ENCODE measurements at places on chromosomes 7 and 10.

DNA sequence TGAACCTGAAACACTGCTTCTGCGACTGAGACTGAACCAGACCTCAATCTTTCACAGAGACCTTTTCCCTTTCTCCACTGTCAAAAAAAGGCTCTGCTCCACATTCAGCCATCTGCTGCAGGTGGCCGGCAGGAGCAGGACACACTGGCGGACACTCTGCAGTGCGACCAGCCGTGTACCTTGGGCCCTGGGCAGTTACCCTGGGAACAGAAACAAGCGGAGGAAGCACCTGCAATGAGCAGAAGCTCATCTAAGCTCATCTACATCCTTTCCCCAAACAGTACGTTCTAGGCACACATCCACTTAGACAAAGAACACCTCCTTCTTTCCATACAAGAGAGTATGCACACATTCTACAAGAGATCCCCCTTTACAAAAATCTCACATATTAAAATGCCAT is 22.8 kb downstream of the VOPP1 start:
- no peak for DNase-seq

GRCh38 chr10:78504181-78504580 is 470.5 kb downstream of the RPS24 start:
- DNase-seq = no peak

DNA sequence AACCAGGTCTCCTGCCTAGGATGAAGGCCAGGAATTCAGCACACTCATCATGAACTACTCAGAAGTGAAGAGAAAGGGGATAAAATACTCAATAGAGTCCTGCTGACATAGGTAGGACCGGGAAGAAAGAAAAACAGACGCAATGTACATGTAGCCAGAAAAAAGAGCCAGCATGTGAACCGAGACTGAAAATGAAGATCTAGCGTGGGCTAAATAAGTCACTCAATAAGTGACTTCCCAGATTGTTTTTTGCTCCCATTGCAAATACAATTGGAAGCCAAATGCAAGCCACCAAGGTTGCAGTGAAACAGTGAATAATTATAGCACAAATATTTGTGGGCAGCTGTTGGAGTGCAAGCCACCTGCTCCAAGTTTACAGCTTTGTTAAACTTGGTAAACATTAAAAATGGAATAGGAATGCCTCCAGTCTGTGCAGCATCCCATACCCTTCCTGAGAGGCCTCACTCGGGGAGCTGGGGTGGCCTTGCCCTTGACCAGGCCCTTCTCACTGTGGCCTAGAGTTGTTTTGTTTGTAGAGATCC is 34.7 kb upstream of the HPS1 start:
- DNase-seq = no peak

GRCh38 chr7:22724861-22725260 is 2.1 kb upstream of the IL6 start:
- no peak for DNase-seq

DNA sequence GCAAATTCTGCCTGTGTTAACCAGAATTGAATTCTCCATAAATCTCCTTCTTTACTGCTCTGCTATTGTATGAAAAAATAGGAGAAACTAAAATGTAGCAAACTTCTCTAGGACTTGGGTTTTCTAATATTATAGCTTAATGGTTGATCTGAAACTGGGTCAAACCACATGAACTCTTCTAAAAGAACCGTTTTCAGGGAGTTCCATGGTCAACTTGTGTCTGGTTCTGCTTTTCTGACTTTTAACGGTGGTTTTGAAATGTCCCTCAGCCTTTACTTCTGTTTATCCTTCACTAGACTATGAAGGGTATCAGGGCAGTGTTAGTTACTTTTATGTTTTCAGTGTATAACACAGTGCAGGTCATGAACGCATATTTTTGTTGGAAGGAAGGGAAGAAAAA is 242.2 kb downstream of the TSPAN12 start:
- DNase-seq = no peak
